ENCODE measurements at places on chromosomes 6 and 20.
A peak's percentile ranks its signal among the peaks of the same experiment; 100 is the strongest.

DNA sequence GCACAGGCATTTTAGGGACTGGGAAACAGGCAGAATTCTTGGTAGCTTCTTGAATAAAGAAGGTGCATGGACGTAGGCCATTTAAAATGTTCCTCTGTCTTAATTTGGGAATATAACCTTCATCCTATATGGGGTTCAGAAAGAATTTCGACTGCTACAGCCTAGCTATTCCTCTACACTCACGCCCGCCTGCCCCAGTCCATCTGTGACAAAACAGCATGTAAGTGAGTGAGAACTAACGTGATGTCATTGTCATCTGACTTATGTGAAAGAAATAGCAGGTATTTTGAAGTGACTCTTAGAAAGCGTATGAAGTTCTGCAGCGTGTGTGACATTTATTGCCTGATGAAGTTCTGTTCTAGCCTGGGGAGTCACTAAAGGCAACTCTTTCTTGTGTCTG, 52.2 kb upstream of the SLC22A1 start:
- H3K27me3 ChIP-seq, result no peaks in the 10 kb centered on the region
- no peaks in the 10 kb centered on the region for H3K4me1 ChIP-seq
- H3K36me3 ChIP-seq, result peaks cover 63% of the 10 kb centered on the region
- no peak overlapping the region for H3K4me3 ChIP-seq

GRCh38 chr6:142476452-142476851, 174.6 kb downstream of the ADGRG6 start:
- no peak for DNase-seq
- H3K4me1 ChIP-seq, result no peaks in the 10 kb centered on the region
- no peak overlapping the region for H3K27ac ChIP-seq
- H3K4me3 ChIP-seq, result no peak overlapping the region

DNA sequence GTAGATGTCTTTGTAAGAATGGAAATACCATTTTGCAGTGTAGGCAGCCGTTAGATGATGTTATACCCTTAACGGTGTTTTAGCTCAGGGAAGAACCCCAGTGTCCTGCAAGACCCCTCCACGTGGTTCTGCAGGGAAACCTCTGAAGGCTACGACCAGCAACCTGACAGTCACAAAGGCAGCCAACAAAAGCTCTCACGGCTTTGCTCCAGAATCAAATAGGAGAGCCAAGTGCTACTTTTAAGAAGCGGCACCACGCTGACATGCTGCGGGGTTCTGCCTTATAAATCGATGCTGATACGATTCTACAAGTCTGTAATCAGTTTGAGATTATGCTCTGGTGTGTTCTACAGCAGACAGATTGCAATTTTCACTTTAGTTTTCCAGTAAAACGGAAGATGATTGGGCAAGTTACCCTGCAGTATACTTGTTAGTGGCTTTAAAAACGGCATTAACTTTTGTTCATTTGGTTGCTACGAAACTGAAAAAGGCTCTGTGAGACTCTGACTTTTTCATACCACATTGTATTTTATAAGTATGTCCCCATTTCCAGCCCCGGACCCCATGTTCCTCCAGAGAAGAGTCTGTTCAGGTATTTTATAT, 312.9 kb downstream of the SAMD5 start:
- DNase-seq, result no peak
- no peaks in the 10 kb centered on the region for H3K27me3 ChIP-seq
- no peak overlapping the region for H3K4me3 ChIP-seq
- H3K27ac ChIP-seq, result no peak overlapping the region

GRCh38 chr6:165872811-165873210, 209.8 kb upstream of the PDE10A start:
- no peaks in the 10 kb centered on the region for H3K27me3 ChIP-seq
- no peak overlapping the region for H3K4me3 ChIP-seq
- no peak overlapping the region for H3K27ac ChIP-seq
- peaks cover 3% of the 10 kb centered on the region for H3K4me1 ChIP-seq
- no peak for DNase-seq

DNA sequence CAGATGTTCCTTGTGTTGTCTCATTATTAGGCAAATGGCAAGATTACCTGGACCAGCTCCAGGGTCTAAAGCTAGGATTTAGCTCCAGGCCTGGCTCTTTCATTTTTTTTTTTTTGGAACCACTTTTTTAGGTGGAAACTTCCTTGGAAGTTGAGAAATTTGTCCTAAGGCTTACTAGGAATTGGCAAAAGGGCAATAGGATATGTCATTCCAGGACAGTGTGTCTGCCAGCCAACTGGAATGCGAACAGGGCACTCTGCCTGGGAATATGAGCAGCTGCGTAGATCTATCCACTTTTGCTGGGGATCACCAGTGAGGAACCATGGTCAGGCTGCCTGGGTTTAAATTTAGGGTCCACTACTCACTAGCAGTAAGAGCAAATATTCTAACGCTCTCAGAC, 304.0 kb downstream of the TSHZ2 start:
- H3K36me3 ChIP-seq, result no peaks in the 10 kb centered on the region
- H3K4me1 ChIP-seq, result no peaks in the 10 kb centered on the region
- DNase-seq, result peak; percentile 32

- no peak for DNase-seq
- H3K27ac ChIP-seq, result no peak overlapping the region
- no peak overlapping the region for H3K4me3 ChIP-seq
These were observed 115.2 kb downstream of the TOX2 start for GRCh38 chr20:44029848-44030230.

GRCh38 chr6:133741375-133741861, 147.5 kb upstream of the TCF21 start:
- H3K4me3 ChIP-seq, result no peak overlapping the region
- no peak overlapping the region for H3K27ac ChIP-seq
- H3K36me3 ChIP-seq, result no peaks in the 10 kb centered on the region

GRCh38 chr6:4281341-4282293, 146.2 kb upstream of the ECI2 start:
- DNase-seq, result peak; percentile 38
- H3K4me1 ChIP-seq, result no peaks in the 10 kb centered on the region
- H3K27ac ChIP-seq, result no peak overlapping the region

GRCh38 chr20:54995553-54995952, 520.2 kb downstream of the DOK5 start:
- H3K36me3 ChIP-seq, result no peaks in the 10 kb centered on the region
- no peak overlapping the region for H3K4me3 ChIP-seq
- no peaks in the 10 kb centered on the region for H3K27me3 ChIP-seq

- no peak for DNase-seq
- no peak overlapping the region for H3K4me3 ChIP-seq
- no peak overlapping the region for H3K27ac ChIP-seq
- H3K4me1 ChIP-seq, result no peaks in the 10 kb centered on the region
- peaks cover 27% of the 10 kb centered on the region for H3K36me3 ChIP-seq
- H3K27me3 ChIP-seq, result no peaks in the 10 kb centered on the region
These were observed 300.9 kb downstream of the LAMA2 start for GRCh38 chr6:129183681-129184301.

DNA sequence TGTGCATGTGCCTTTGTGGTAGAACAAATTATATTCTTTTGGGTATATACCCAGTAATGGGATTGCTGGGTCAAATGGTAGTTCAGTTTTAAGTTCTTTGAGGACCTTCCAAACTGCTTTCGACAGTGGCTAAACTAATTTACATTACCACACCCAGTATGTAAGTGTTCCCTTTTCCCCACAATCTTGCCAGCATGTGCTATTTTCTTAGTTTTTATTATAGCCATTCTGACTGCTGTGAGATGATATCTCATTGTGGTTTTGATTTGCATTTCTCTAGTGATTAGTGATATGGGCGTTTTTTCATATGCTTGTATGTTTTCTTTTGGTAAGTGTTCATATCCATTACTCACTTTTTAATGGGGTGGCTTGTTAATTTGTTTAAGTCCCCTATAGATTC, 251.6 kb upstream of the DEFB112 start:
- H3K4me3 ChIP-seq, result no peak overlapping the region
- H3K4me1 ChIP-seq, result no peaks in the 10 kb centered on the region
- H3K36me3 ChIP-seq, result no peaks in the 10 kb centered on the region
- no peaks in the 10 kb centered on the region for H3K27me3 ChIP-seq
- no peak for DNase-seq

DNA sequence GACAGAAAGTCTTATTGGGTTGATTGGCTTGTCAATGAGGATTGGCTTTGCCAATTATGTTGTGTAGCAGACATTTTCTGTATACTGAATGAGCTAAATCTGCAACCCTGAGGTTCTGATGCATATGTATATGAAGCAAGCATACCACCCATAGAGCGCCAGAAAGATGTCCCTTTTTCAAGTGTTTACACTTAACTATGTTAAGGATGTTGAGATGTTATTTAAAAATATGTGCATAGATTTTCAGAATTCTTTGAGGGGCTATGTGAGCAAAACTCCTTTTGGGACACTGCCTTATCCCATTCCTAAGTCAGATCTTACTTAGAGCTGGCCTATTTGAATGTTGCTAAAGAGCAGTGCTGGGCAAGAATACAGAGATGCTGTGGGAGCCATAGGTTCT, 1.9 kb downstream of the AIG1 start:
- H3K27me3 ChIP-seq, result no peaks in the 10 kb centered on the region
- H3K4me1 ChIP-seq, result peaks cover 13% of the 10 kb centered on the region
- DNase-seq, result no peak
- no peak overlapping the region for H3K4me3 ChIP-seq
- H3K36me3 ChIP-seq, result no peaks in the 10 kb centered on the region

DNA sequence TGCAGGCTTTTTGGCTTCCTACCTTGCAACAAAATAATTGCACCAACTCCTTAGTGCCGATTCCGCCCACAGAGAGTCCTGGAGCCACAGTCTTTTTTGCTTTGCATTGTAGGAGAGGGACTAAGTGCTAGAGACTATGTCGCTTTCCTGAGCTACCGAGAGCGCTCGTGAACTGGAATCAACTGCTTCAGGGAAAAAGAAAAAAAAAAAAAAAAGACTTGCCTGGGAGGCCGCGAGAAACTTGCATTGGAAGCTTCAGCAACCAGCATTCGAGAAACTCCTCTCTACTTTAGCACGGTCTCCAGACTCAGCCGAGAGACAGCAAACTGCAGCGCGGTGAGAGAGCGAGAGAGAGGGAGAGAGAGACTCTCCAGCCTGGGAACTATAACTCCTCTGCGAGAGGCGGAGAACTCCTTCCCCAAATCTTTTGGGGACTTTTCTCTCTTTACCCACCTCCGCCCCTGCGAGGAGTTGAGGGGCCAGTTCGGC, 420 bp downstream of the SOX4 start:
- peaks cover 19% of the 10 kb centered on the region for H3K4me1 ChIP-seq
- H3K4me3 ChIP-seq, result peak overlapping the region; percentile 62
- H3K27me3 ChIP-seq, result no peaks in the 10 kb centered on the region
- no peak for DNase-seq
- H3K36me3 ChIP-seq, result no peaks in the 10 kb centered on the region

DNA sequence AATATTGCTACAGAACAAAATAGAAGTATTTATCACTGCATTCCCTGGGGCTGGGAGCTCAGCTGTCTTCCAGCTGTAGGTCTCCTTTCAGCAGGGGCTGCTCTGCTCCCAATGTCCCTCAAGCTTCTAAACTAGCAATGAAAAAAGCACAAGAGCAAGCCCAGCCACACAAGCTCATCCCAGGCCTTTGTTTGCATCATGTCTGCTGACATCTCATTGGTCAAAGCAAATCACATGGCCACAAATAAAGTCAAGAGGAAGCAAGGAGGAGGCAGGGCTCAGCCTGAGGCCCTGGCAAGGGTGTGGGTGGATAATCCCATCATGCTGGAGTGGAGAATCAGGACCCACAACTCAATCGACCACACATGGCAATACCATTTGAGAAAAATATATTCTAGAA, 2.2 kb upstream of the BFSP1 start:
- DNase-seq, result no peak
- peaks cover 5% of the 10 kb centered on the region for H3K4me1 ChIP-seq
- H3K36me3 ChIP-seq, result no peaks in the 10 kb centered on the region
- H3K27ac ChIP-seq, result no peak overlapping the region
- H3K4me3 ChIP-seq, result no peak overlapping the region
- H3K27me3 ChIP-seq, result peaks cover 26% of the 10 kb centered on the region

DNA sequence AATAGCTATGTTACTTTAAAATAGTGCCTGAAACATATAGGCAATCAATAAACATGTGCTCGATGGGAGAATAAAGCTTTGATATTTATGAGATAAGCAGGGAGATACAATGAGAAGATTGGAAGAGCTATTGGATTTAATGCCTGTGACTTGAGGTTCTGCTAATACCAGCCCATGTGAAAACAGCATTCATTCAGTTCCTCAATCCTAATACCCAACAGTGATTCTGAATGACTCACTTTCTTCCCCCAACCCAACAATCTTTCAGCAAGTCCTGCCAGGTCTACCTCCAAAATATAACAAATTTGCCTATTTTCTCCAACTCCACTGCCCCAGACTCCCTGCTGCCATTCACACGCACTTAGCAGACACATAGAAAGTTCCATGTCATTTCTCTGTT, 26.6 kb upstream of the KLHL31 start:
- no peak overlapping the region for H3K27ac ChIP-seq
- no peaks in the 10 kb centered on the region for H3K36me3 ChIP-seq
- no peak for DNase-seq
- no peak overlapping the region for H3K4me3 ChIP-seq
- no peaks in the 10 kb centered on the region for H3K27me3 ChIP-seq

DNA sequence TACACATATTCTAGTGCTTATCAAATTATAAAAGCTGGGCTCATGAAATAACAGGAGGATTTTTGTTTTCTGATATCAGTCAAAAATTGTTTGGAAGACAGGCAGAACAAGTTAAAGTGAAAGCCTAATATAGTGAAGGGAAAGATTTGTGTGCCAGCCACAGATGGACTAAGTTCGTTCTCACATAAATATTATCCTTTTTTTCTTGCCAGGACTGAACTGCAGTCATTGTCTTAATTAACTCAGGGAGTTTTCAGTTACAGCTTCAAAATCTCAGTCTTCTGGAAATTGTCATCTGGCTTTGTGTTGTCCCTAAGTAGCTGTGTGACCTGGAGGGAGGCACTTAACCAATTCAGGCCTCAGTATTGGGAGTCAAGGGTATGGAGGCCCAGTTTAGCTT, 40.7 kb downstream of the PLCB4 start:
- DNase-seq, result no peak
- no peak overlapping the region for H3K27ac ChIP-seq
- no peaks in the 10 kb centered on the region for H3K36me3 ChIP-seq

Data from heart right ventricle (tissue), 16 donors.